ENCODE measurements at places on chromosomes 11 and 22. TPM values are rescaled to one million over a fixed set of nuclear protein-coding genes. Genes with fewer than 3 reads are reported as not detected.

- no peak for DNase-seq
These were observed 78.4 kb upstream of the TP53I11 start for GRCh38 chr11:45028911-45029682.

- no peak for DNase-seq
These were observed 1053.8 kb downstream of the LRRC4C start for GRCh38 chr11:40405614-40406013.

GRCh38 chr22:48893288-48894063 lies 934.2 kb downstream of the BRD1 start:
- DNase-seq = no peak

DNA sequence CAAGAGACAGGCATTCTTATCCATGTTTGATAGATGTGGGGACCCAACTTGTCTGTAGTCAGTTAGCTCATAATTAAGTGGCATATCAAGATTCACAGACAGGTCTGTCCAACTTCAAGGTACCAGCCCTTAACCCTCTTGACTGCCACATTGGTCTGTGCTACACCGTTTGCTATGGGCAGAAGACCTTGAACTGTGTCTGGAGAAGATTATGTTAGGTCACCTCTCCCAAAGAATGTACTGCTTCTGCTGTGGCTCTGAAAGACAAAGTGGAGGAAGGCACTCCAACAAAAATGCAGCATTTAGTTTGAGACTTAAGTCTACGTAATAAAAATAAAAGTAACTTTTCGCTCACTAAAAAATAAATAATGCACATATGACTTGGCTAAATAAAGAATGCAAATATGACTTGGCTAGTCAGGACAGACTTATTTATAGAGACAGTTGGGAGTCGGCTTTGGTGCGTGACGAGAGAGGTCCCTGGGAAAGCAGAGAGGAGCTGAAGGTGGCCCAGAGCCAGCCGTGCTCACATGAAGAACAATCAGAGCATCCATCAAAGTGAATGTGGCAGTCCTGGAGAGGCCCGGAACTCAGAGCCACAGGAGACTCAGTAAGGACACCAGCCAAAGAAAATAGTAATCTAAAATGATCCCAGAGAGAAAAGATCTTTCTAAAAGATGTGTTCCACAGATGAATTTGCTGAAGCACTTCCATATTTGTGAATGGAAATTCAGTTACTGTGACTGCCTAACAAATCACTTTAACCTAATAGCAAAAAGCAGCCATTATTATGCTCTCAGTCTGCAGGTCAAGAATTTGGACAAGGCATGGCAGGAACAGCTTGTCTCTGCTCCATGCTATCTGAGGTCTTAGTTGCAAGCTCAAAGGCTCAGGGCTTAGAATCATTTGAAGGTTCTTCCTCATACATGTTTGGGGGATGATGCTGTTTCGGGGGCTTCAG lies 35.0 kb downstream of the CWC15 start:
- peak; percentile 92 for DNase-seq

Gene MUC2
- total RNA-seq = not detected

- DNase-seq = no peak
These were observed 22.1 kb downstream of the IFITM10 start for GRCh38 chr11:1728301-1728700.

DNA sequence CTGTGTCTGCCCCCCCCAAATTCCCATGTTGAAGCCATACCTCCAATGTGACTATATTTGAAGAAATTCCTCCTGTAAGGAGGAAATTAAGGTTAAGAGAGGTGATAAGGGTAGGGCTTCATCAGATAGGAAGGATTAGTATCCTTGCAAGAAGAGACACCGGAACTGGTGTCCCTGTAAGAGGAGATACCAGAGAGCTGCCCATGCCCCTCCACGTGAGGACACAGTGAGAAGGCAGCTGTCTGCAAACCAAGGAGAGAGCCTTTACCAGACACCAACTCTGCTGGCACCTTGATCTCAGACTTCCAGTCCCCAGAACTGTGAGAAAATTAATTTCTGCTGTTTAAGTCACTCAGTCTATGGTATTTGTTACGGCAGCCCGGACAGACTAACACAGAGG lies 109.3 kb downstream of the ARFGAP2 start:
- DNase-seq = no peak

- DNase-seq = peak; percentile 37
These were observed 14.1 kb downstream of the CAPRIN1 start for GRCh38 chr11:34065505-34066203.

Measured in astrocyte (in vitro differentiated cells and primary cell).